ENCODE measurements at places on chromosomes 12 and 14. TPM values are rescaled to one million over a fixed set of nuclear protein-coding genes. Genes with fewer than 3 reads are reported as not detected.

Gene KLRC4
- not detected for total RNA-seq

Gene STAC3
- total RNA-seq: 6.2 TPM

Gene PSME2
- 141 TPM for total RNA-seq

Gene LMNTD1
- not detected for total RNA-seq

Gene CPSF2
- total RNA-seq: 66.4 TPM

Gene KRT74
- not detected for total RNA-seq

Gene RNASE1
- total RNA-seq: 19.0 TPM

- no peak for DNase-seq
Measured at GRCh38 chr14:93343266-93343665, 3.7 kb upstream of the COX8C start.

DNA sequence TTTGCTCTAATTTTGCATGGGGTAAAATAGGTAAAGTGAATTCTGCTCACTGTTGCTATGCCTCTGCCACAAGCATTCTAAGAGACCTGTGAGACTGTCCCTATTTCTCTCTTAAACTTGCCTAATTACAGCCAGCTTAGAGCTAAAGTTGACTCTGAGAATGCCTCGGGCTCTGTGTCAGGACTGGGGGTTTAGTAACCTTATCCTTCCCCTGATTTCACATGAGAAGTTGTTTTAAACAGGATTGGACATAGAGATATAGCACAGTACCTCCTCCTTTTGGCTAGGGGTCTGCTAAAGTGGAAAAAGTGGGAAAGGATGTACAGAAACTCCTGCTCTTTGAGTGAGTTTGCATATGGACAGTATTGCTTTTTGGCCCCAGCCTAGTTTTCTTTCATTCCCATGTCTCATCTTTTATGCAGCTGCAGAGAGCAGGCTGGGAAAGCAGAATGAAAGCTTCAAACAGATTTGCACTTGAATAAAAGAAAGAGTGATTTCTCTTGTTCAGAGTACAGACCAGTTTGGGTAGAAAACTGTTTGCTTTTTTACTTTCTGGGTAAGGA, 122.0 kb downstream of the RAD51B start:
- DNase-seq: no peak

DNA sequence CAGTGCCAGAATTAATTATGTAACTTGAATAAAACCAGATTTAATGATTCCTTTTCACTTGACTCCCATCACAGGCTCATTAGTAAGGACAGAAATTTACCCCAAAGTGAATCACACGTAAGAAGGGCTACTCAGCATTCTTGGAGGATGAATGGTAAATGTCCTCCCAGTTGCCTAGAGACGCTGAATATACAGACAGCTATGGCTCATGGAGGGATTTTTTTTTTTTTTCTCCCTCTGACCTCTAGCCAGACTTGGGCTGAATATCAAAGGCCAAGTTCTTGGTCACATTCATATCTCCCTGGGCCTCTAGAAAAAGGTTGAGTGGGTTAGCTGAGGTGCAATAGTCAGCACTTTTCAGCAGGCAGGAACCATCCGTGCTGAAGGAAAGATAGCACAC, 77.5 kb downstream of the PHLDA1 start:
- no peak for DNase-seq

- DNase-seq: no peak
Measured at GRCh38 chr14:48792376-48793024, 793.7 kb downstream of the RPS29 start.

DNA sequence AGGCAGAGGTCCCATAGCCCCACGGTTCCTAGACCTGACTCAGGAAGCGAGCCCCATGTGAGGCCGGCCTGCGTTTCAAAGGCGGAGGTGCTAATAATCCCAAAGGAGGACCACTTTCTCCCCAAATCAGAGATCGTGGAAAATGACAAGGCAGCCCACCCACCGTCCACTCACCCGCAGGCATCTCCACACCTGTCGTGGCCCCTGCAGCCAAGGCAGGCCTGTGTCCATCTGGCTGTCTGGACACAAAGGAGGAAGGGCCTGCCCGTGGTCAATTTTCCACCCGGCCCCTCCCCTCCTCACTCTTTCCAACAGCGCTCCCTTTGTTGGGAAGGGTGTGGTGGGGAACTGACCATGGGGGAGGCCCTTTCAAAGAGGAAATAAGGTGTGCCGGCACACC, 125.3 kb upstream of the TMEM132D start:
- no peak for DNase-seq

GRCh38 chr12:63909746-63910145, 65.2 kb downstream of the SRGAP1 start:
- DNase-seq: no peak

DNA sequence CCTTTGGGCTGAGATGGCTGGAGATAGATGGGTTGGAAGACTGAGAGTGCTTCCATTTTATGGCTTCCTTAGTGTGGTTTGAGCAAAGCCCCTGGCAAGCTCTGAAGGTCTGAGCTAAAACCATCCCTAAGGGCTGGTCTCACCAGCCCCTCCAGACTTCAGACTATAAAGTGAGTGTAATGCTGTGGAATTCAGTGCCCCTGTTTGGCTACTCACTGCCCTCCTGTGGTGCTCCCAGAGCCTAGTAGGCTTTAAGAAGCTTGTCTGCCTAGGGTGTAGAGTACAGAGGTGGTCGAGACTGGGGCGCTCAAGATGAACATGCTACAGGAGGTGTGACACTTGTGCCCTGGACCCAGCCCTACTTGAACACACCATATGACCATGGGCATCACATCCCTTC, 246.7 kb upstream of the FKBP4 start:
- no peak for DNase-seq

DNA sequence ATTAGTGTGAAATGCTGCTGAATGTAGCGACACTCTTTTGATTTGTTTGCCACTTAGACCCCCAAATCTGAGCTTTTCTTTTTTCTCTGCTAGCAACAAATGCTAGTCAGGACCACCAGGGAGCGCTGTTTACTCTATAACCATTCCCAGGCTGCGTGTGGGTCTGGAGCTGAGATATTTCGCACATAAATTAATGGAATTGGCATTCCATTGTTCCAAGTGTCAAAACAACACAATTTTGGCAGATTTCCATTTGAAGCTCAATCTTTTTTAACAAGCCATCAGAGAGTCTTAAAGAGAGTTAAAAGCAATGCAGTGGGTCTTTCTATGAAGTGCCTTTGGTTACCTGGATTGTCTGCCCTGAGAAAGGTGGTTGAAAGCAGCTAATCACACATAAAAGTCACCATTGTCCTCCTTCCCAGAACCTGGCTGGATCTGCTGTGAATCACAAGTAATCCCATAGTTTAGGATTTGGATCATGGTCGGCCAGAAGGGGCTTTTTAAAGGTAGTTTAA, 7.4 kb upstream of the TMEM132C start:
- no peak for DNase-seq

- no peak for DNase-seq
Measured at GRCh38 chr12:47947341-47947740, 16.1 kb upstream of the TMEM106C start.

DNA sequence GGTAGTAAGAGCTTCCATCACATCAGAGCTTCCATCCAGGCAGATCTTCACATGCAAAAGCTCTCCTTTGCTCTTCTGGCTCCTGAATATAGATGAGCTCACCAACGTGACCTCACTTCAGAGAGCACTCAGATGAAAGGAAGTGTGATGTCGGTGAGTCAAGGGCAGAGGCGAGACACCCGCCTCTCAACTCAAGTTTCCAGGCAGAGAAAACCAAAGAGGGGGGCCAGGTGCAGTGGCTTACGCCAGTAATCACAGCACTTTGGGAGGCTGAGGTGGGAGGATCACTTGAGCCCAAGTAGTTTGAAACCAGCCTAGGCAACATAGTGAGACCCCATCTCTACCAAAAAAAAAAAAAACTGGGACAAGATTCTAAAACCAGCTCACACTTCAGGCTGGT, 126.9 kb downstream of the DUSP6 start:
- DNase-seq: peak; percentile 66

- no peak for DNase-seq
Measured at GRCh38 chr12:28893856-28894255, 255.2 kb upstream of the FAR2 start.

All from naive thymus-derived CD4-positive, alpha-beta T cell (primary cell).